Sigmoid colon (tissue), 7 donors: ENCODE measurements at places on chromosomes 1 and 21. TPM values are rescaled to one million over a fixed set of nuclear protein-coding genes. Genes with fewer than 3 reads are reported as not detected.
A peak's percentile ranks its signal among the peaks of the same experiment; 100 is the strongest.

DNA sequence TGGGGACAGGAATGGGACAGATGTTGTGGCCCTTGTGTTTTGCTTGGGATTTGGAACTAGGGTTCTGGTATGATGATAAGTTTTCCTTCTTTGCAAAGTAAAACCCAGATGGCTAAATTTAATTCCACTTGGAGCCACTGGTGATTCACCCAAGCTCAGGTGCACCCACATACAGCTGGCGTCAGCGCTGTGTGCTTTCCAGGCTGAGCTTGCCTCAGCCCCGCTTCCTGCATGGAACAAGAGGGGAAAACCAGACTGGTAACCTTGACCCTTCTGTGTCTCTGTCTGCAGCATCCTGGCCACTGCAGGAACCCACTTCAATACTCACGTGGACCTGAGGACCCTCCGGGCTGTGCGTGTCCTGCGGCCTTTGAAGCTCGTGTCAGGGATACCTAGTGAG lies 94.2 kb downstream of the CACNA1E start:
- H3K4me1 ChIP-seq: no peaks in the 10 kb centered on the region
- no peak overlapping the region for H3K4me3 ChIP-seq
- no peaks in the 10 kb centered on the region for H3K36me3 ChIP-seq
- no peak overlapping the region for H3K27ac ChIP-seq

GRCh38 chr21:33317145-33317544 lies 7.6 kb upstream of the IFNAR1 start:
- H3K27me3 ChIP-seq: no peaks in the 10 kb centered on the region
- H3K27ac ChIP-seq: no peak overlapping the region
- DNase-seq: no peak
- H3K4me3 ChIP-seq: no peak overlapping the region
- no peaks in the 10 kb centered on the region for H3K36me3 ChIP-seq
- H3K4me1 ChIP-seq: no peaks in the 10 kb centered on the region

- H3K27ac ChIP-seq: no peak overlapping the region
- H3K27me3 ChIP-seq: no peaks in the 10 kb centered on the region
- H3K4me1 ChIP-seq: no peaks in the 10 kb centered on the region
- peaks cover 16% of the 10 kb centered on the region for H3K36me3 ChIP-seq
- H3K4me3 ChIP-seq: no peak overlapping the region
- DNase-seq: no peak
Measured at GRCh38 chr1:229440851-229441537, 7.1 kb upstream of the ACTA1 start.

DNA sequence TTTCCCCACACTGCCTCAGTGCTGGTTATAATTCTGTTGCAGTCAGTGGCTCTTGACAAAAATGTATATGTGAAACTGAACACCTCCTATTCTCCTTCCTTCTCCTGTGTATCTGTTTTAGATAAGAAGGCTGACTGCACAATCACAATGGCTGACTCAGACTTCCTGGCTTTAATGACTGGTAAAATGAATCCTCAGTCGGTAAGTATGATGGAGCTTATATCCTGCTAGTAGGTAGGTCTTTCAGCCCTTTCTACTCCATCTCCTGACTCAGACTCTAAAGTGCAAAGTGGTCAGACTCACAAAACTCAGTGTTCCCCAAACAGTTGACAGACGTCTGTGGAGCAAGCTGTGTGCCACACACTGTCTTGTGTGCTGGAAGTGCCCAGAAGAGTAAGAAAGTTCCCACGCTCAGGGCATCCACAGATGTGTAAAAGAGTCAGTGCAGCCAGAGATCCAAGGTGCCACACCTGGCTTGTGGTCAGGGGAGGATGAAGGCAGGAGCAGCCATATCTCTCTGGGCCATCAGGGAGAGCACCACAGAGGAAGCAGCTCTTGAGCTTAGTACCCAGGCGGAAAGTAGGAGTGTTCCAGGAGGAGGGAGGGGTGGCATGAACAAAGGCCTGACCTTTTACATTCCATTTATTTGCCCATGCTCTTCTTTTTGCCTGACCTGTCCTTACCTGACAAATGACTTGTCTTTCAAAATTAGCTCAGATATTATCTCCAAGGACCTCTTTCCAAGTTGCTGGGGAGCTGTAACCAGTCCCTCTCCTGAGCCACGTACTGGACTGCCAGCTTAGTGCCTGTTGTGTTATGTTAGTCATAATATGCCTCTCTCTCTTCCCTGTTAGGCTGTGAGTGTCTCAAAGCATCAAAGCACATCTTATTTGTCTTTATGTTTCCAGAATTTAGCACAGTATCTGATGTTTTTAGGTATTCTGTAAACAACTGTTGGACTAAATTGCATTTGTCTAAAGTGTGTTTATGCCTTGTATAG lies 14.0 kb upstream of the PODN start:
- no peak for DNase-seq
- no peak overlapping the region for H3K27ac ChIP-seq
- H3K4me1 ChIP-seq: peaks cover 36% of the 10 kb centered on the region
- peaks cover 24% of the 10 kb centered on the region for H3K36me3 ChIP-seq

DNA sequence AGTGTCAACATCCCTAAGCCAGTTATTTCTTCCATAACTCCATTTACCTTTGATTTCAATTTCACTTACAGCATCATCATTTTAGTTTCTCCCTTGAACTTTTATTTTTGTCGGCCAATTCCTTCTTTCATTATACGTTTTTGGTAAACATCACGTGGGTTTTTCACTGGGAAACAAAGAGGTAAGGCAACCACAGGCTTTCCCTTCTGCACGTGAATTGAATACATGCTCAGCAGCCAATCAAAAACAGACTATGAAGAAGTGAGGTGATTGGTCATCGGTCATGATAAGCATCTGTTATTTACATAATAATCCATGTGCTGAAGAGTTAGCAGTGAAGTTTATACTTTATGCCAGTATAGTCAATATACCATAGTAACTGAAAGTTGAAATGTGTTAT lies 98.7 kb downstream of the NCAM2 start:
- no peak overlapping the region for H3K4me3 ChIP-seq
- H3K36me3 ChIP-seq: no peaks in the 10 kb centered on the region
- H3K27ac ChIP-seq: no peak overlapping the region
- DNase-seq: no peak
- H3K4me1 ChIP-seq: no peaks in the 10 kb centered on the region

- no peaks in the 10 kb centered on the region for H3K27me3 ChIP-seq
- H3K4me3 ChIP-seq: no peak overlapping the region
- DNase-seq: no peak
- no peaks in the 10 kb centered on the region for H3K36me3 ChIP-seq
- H3K27ac ChIP-seq: peak overlapping the region; percentile 9
- peaks cover 22% of the 10 kb centered on the region for H3K4me1 ChIP-seq
Measured at GRCh38 chr1:115156826-115157468, 67.6 kb upstream of the TSPAN2 start.

GPR157 gene
- 2.8 TPM for total RNA-seq

MAB21L3 gene
- total RNA-seq: 0.28 TPM
